ENCODE measurements at places on chromosomes 1 and 21. TPM values are rescaled to one million over a fixed set of nuclear protein-coding genes. Genes with fewer than 3 reads are reported as not detected.

- no peak for DNase-seq
Measured at GRCh38 chr1:9248341-9249262, 14.0 kb downstream of the H6PD start.

DNA sequence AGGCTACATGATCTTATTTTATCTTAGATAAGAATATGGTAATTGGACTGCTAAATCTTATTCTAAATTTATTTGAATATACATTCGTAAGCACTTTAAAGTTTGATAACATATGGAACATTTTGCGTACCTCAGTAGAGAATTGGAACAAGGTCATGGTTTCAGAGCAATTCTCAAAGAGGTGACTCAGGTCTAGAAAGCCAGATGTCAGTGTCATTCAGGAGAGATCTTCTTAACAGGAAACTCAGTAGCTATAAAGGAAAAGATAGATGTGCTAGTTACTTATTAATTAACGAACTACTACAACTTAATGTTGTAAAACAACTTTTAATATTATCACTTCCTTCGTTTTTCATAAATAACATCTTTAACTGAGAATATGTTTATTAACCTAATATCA is 142.5 kb downstream of the USP25 start:
- no peak for DNase-seq

GRCh38 chr1:204092632-204093420 is 19.9 kb downstream of the SOX13 start:
- DNase-seq = no peak

- DNase-seq = no peak
Measured at GRCh38 chr1:17596651-17597509, 57.4 kb downstream of the ARHGEF10L start.

The GBP6 gene
- 0.55 TPM for total RNA-seq

The FCRLA gene
- 0.38 TPM for total RNA-seq

The FCRL5 gene
- not detected for total RNA-seq
